ENCODE measurements at places on chromosomes 5 and 9. TPM values are rescaled to one million over a fixed set of nuclear protein-coding genes. Genes with fewer than 3 reads are reported as not detected.

RLN2 gene
- polyA plus RNA-seq = 5.6 TPM

DNA sequence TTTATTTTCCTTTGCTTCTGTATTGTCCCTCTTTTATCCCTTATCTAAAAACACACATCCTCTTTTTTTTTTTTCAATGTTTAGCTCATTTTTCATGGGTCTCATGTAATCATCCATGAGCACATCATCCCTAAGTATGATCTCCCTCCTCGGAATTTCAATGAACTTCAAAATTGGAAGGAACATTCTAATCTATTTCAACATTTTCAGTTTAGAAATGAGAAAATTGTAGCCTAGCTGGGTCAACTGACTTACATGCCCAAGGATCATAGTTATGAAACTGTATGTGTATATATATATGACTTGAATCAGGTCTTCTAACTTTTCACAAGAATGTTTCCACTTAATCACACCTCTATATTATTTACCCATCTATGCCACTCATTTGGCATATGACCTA is 77.7 kb downstream of the TUSC1 start:
- DNase-seq = no peak

SAPCD2 gene
- polyA plus RNA-seq = not detected

DNA sequence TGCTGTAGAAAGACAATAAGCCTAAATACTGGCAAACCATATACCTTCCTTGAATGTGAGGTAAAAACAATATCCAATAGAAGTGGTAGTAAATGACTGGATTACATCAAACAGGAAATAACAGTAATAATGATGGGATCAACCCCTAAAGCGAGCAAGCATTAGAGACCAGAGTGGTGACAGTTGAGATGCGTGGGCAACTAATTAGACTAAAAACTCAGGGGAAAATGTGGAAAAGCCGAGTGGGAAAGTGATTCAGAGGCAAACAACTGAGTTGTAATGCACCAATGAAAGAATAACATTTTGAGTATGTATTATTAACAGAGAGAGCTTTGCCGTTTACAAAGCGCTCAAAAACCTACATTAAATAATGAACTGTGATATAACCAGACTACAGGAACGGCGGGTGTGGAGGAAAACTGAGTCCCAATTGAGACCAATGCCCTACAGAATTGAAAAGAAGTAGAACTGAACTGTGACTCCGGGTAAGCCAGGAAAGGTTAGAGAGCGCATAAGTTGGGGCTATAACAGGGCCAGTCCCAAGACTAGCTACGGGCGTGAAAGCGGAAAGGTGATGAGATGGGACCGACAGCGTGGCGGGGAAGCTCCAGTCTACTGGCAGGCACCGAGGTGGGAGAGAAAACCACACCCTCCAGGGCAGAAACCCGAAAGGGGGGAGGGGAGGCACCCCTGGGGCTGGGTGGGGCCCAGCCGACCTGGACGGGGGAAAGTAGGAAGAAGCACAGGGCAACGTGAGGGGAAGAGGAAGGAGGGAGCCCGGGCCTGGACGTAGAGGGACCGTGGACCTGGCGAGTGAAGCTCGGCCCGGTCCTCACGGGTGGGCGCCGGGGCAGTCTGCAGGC is 592 bp downstream of the UBAP2 start:
- peak; percentile 15 for DNase-seq

DNA sequence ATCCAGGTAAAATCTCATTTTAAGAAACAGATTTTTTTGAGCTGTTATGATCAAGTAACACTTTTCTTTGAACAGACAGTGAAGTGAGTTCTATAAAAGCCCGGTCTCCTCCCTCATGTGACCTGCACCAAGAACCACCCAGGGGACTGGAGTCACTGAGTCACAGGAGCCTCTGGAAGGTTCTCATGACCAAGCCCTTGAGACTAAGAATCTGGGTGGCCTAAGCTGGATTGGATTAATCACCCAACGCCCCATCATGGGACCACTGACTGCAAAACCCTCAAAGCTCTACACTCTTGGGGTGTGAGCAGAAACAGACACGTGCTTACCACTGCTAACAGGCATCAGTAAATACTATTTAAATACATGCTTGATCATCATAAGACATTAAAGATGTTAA is 48.4 kb downstream of the SECISBP2 start:
- no peak for DNase-seq

GRCh38 chr9:5435912-5436311 is 1.8 kb downstream of the PLGRKT start:
- DNase-seq = no peak

DNA sequence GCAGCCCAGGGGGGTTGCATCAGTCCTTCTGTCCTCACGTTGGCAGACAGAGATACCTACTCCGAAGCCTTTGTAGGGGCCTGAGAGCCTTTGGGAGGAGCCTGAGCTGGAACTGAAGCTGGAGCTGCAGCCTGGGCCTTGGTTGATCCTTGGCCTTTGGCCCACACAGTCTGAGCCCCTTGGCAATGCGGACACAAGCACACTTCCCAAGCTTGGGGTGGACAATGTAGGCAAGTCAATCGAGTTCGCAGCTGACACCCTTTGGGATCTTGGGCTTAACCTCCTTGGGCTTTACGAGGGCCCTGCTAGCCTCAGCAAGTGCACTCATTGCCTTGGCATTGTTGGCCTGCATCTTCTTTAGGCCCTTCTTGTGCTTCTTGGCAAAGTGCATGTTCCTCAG is 5.9 kb downstream of the CSNK1A1 start:
- DNase-seq = no peak

DNA sequence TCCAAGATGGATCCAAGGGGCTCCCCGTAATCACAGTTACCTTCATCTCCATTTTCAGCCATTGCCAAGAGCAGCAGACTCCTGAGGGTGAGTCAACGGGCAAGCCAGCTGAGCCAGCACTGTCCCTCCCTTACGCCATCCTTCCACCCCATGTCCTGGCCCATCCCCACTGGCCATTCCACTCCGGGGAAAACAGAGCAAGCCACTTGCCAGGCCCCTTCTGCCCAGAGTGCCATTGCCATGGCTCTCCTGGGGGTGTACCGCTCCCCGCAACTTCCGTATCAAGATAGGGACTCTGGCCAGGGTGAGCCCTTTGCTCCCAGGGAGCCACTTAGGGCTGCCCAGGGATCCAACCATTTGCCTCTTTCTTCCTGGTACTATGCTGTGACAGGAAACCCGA is 48.9 kb upstream of the CDKN2AIPNL start:
- no peak for DNase-seq

OBP2B gene
- not detected for polyA plus RNA-seq

SLC2A6 gene
- 2.6 TPM for polyA plus RNA-seq

DNA sequence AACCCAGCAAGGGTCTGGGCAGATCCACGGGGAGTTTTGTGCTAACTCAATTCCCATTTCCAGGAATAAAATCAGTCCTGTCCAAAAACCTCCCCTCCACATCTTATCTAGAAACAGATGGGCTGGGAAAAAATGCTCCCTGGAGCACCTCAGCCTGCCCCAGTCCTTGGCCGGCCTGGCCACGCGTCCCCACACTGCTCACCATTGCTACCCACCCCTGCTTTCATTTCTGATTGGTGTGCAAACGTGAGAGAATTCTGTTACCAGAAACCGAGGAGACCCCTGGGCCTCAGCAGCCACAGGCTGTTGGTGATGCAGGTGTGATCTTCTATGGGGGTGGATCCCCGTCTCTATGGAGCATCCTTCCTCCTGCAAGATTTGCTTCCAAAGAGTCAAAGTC is 38.0 kb upstream of the OLFM1 start:
- DNase-seq = no peak

GRCh38 chr5:88691945-88692868 is 190.8 kb downstream of the MEF2C start:
- DNase-seq = no peak

DNA sequence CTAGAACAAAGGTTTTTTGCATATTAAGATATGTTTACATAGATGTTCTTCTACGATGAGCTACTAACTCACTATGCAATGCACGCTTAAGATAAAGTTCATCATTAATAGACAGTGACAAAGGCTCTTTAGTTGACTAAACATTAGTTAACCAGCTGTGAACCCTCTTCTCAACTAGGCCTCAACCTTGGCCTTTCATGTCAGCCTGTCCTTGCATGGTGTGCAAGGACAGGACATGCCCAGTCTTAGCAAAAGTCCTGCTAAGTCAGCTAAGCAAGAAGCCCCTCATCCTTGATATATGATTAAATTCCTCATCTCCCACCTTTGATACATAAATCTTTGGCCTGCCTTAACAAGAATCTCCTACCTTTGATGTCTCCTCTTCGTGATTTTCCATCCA is 50.9 kb downstream of the PLPP1 start:
- DNase-seq = no peak

- DNase-seq = no peak
Measured at GRCh38 chr5:68225188-68225910, 9.8 kb downstream of the PIK3R1 start.

GRCh38 chr9:111074395-111074794 is 36.1 kb upstream of the LPAR1 start:
- DNase-seq = no peak

- no peak for DNase-seq
Measured at GRCh38 chr9:14992516-14992915, 82.3 kb upstream of the FREM1 start.

- no peak for DNase-seq
Measured at GRCh38 chr5:58738336-58738735, 155.5 kb downstream of the RAB3C start.

TTC16 gene
- 1.7 TPM for polyA plus RNA-seq

- DNase-seq = no peak
Measured at GRCh38 chr9:12544700-12545099, 148.5 kb upstream of the TYRP1 start.

GRCh38 chr5:88613051-88613450 is 269.9 kb downstream of the MEF2C start:
- DNase-seq = no peak

MRRF gene
- 18.6 TPM for polyA plus RNA-seq

- no peak for DNase-seq
Measured at GRCh38 chr9:130963916-130964315, 24.9 kb upstream of the FIBCD1 start.

ECM2 gene
- not detected for polyA plus RNA-seq

ANKHD1 gene
- 63.1 TPM for polyA plus RNA-seq

DNA sequence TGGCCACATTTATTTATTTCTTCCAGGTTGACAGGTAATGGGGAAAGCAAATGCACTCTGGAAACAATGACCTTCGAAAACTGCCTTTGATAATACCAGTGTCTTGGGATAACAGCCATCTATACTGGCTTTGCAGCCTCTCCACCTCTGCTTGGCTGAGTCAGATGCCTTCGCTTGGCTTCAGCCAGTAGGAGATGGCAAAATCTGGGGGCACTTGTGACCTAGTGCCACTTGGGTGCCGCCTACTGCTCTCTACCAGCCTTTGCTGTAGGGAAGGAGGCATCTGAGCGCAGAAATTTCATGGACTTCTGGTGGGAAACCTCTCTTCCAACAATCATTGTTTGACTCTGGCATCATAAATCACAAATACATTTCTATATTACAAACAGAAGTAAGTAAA is 21.8 kb downstream of the FYB1 start:
- no peak for DNase-seq

GHR gene
- not detected for polyA plus RNA-seq

PCAT7 gene
- not detected for polyA plus RNA-seq

DNA sequence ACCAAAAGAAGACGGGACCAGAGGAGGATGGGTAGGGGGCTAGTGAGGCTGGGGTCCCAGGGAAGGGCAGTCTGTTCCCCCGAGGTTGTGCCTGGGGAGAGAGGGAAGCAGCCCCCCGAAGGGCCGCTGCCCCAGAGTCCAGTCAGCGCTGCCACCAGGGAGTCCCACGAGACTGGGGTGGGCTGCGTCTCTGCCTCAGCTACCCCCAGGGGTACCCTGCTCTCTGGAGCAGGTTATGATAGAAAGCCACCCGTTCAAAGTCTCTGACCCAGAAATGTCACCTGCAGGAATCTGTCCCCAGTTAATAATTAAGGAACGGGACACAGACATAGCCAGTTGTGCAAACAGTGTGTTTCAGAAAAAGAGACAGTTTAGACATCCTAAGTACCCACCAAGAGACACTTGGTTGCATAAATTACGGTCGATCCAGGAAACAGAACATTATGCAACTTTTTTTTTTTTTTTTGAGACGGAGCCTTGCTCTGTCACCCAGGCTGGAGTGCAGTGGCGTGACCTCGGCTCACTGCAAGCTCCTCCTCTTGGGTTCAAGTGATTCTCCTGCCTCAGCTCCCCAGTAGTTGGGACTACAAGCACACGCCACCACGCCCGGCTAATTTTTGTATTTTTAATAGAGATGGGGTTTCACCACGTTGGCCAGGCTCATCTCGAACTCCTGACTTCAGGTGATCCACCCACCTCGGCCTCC is 10.7 kb upstream of the AGPAT2 start:
- no peak for DNase-seq

DNA sequence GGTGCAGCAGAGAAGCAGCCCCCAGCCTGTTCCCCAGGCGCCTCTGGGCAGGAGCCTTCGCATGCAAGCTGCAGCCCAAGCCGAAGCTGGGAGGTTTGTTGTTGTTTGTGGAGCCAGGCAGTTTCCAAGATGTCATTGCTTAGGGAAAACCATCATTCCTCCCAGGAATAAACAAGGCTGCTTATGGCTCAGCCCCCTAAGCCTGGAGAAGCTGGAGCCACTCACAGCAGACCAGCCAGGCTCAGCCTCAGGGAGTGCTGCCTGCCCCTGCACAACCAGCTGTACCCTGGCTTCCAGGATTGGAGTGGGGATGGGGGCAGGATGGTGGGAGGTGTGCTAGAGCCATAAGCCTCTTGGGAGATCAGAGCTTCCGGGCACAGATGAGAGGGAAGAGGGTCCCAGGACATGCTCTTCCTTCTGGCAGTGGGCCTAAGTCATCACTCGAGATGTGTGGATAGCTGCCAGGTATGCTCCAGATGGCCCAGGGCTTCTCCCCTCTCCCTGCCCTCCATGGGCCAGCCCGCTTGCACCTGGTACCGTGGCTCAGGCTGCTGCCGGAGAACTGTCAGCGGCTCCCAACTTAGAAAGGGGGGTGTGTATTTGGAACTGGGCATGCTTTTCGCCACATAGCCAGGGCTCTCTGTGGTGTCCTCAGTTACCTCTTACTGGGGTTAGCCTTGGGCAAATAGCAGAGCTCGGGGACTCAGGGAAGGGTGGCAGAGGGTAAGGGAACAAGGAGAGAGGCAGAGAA is 105.2 kb downstream of the RGS3 start:
- DNase-seq = no peak

PCDHGC3 gene
- 0.14 TPM for polyA plus RNA-seq
